ENCODE measurements at places on chromosomes 6 and 20.
A peak's percentile ranks its signal among the peaks of the same experiment; 100 is the strongest.

DNA sequence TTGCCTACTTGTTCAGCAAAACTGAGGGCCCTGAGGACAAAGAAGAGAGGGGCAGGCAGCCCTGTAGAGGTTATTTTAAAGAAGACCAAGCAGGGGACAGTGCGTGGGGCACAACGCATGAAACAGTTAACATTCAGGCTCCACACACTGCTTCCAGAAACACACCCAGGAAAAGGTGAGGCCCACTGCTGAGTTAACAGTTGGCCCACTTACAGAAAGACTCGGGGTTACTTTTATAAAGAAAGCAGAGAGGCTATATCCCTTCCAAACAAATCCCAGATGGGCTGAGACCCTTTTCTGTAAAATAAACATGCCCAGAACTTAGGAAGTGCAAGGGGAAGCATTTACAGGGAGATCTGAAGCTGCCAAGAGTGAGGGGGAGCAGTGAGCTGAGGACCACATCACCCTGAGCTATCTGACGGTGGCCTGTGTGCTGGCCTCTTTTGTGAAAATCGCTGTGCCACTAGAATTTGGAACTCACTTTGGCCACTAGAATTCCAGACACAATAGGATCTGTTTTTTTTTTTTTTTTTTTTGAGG, 49.8 kb upstream of the SSTR4 start:
- DNase-seq: no peak

DNA sequence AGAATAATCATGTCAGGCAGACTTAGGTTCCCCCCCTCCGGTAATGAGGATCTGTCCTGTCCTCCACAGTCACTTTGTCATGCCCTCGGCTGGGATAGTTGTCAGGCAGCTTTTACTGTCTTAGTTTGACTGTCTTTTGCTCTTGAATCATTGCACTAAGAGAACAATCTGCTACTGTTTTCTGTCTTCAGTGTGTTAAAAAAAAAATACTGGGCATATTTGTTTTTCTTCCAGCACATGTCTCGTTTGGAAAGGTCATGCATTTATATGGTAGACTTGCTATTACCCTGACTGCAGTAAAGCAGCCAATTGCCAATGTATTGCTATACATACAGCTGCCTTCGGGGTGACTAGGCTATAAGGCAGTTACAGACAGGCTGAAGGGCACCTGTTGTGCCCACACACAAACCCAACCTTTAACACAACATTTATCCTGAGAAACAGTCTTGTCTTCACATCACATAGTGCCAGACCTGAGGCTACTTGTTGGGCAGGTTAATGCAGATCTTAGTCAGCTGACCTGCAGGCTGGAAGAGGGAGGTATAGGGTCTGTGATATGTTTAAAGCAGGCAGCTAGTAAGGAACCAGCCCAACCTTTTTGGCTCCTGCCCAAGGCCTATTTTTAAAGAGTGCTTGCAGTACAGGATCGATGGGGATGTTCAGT, 26.7 kb downstream of the ARFGEF3 start:
- peak; percentile 59 for DNase-seq

DNA sequence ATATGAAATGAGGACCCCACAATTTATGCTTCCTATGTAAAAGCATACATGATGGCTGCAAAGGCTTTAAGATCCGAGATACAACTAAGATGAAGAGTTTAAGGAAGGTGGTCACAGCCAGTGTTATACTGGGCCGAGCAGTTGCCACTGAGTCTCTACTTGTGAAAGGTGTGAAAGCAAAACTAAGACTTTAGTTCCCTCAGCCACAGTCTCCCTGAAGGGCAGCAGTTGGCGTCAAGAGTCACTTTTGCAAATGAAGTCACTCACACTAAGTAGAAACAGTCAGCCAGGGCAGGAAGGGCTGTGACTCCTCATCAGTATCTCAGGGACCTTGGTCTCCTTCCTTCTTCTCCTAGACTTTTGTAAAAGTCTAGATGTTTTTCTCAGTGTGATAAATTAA, 191.6 kb upstream of the MCHR2 start:
- DNase-seq: no peak

DNA sequence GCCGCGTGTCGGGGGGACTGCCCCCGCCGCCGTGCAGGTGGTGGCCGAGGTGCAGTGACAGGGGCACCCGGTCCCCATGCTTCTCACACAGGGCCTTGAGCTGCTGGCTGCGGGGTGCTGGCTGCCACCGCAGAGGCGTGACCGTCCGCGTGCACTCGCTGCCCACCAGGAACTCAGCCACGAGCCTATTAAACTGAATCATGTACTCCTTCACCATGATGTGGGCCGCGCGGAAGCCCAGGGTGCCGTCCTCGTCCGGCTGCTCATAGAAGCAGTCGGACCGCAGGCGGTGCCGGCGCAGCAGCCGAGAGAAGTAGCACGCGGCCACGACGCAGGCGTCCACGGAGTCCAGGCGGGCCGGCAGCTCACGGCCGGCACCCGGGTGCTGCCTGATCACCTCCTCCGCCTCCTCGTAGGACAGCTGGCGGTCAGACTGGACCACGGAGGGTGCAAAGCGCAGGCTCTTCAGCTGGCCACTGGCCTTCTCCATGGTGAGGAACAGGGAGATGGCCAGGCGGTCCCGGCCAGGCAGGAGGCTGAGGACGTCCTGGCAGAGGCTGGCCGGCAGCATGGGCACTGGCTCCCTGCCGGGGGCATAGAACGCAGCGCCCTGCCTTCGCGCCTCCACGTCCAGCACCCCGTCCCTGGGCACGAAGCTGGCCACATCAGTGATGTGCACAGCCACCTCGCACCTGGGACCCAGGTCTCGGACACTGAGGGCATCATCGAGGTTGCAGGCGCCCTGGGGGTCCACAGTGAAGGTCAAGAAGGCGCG, 9.8 kb downstream of the HELZ2 start:
- no peak for DNase-seq

DNA sequence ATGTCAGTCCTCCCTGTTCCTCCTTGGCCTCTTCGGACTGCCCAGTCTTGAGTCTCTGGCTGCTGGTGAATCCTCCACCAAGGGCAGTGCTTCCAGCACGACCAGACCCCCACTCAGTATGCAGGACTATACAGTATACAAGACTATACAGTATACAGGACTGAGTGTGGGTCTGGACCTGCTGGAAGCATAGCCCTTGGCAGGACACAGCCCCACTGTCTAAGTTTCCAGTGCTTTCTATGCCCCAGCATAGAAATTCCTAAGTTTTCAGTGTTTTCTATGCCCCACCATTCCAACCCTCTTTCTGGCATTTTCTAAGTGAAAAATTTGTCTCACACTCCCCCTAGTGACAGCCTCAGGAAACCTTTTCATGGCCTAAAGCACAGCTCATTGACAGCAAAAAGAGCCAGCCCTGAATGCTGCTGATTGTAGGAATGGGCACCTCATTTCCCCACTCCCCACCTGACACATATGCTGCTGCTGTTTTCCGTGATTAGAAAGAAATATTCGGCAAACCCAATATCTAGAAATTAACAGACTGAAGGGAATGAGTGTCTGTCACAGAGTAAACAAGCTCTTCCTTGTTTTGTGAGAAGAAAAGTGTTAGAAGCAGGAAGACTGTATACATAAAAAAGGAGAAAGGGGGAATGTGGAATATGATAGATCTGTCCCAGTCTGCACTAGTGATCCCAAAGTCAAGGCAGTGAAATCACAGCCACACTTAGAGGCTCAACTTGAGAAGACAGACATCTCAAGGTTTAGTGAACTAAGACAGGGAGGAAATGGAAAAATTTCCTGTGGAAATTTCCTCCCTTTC, 206.9 kb downstream of the IBTK start:
- DNase-seq: peak; percentile 51

GRCh38 chr20:3798373-3798768, 2.3 kb downstream of the CDC25B start:
- no peak for DNase-seq

DNA sequence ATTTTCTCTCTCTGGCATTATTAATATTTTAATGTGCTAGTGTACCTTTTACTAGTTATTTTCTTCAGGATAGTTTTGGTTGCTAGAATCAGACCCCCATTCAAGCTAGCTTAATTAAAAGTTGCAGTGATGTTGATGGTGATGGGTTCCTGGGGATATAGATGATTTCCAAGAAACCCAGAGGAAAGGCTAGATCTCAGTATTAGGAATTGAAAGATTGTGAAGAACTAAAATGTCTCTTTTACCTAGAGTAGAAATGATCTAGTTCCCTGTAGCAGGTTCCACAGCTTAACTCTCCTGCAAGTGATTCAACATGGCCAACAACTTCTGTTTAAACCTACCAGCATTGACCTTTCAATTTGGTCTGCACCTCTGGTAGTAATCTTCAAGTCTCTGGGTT, 78.6 kb downstream of the DOK5 start:
- DNase-seq: no peak

- DNase-seq: peak; percentile 40
These were observed 66.8 kb upstream of the THEMIS start for GRCh38 chr6:127967708-127968107.

- DNase-seq: no peak
These were observed 7.2 kb upstream of the SDC4 start for GRCh38 chr20:45355209-45356084.

DNA sequence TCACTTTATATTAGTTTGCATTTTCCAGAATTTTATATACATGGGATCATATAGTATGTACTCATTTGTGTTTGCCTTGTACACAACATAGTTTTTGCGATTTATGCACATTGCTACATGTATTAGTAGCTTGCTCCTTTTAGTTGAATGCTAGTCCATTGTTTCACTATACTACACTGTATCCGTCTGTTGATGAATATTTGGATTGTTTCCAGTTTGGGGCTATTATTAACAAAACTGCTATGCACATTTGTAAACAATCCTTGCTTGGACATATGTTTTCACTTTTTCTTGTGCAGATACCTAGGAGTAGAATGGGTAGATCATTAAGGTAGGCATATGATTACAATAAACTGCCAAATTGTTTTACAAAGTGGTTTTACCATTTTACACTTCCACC, 3.9 kb upstream of the LRRC1 start:
- no peak for DNase-seq

- no peak for DNase-seq
These were observed 4.9 kb downstream of the TNFAIP3 start for GRCh38 chr6:137871831-137872454.

DNA sequence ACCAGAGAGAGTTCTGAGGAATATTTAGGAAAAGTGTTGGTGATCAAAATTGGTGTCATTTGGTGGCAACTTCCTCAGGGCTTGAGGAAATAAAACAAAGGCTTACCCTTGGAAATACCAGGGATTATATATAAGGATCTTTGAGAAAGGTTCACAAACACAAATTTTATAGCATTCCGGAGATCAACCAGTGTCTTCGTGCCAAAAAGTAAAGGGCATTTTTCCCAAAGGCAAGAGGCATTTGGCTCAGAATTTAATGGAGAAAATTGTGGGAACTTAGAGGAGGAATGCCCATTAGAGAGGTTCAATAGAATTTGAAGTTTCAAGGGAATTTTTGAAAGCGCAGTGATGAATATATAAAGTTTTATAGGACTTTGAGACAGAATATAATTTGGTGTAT, 179.5 kb downstream of the FUT9 start:
- DNase-seq: no peak

DNA sequence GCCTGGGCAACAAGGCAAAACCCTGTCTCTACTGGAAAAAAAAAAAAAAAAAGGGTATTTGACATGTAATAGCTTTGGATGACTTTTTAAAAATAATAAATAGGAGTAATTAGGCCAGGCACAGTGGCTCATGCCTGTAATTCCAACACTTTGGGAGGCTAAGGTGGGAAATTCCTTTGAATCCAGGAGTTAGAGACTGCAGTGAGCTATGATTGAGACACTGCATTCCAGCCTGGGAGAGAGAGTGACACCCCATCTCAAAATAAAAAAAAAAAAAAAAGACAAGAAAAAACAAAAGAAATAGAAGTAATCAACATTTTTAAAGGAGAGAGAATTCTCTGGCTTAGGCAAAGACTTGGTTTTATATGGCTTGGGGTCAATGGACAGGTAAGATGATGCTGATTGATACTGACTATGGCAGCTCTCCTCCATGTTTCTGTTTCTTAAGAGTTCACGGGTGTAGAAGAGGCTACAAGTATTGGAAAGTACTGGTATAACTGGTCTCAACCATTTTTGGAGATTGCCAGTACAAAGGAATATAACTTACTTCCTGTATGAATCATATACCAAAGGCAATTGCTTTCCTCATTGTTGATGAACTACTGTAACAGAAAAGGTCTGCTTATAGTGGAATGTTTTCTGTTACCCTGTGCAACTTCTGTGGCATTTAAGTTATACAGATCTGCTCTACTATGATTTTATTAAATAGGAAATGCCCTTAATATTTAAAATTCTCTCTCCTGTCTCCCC, 10.1 kb downstream of the MAP3K5 start:
- no peak for DNase-seq

GRCh38 chr6:139882977-139883728, 508.7 kb upstream of the CITED2 start:
- peak; percentile 56 for DNase-seq

DNA sequence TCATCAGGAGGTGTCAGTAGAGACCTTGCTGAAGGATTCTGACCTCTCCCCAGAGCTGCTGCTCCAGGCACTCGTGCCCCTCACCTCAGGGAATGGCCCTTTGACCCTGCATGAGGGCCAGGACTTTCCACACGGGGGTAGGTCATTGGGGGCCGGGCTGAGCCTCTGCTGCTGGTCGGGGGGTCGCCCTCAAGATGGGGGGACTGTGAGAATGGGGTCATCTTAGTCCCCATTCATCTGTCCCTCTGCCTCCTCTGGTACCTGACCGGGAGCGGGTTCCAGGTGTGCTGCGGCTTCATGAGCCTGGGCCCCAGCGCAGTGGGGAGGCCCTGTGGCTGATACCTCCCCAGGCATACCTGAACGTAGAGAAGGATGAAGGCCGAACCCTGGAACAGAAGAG, 15.8 kb downstream of the DNPH1 start:
- no peak for DNase-seq

DNA sequence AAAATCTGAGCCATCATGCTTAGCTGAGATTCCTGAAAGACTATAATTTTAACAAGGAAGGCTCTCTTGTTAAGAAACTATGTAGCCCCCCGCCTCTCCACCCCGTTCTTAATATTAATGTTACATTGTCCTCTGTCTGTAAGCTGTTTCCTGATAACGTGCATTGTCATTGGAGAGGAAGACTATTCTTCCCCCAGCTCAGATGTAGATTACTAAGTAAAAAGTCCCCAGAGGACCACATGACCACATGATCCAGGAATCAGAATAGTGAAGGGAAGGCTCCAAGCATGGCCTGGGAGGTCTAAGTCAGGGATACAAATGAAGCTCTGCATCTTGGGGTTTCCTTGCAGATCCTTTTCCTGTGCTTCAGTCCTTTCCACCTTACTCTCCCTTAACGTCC, 106.4 kb downstream of the JARID2 start:
- no peak for DNase-seq

GRCh38 chr6:28940294-28940857, 16.6 kb upstream of the TRIM27 start:
- DNase-seq: peak; percentile 41

Data from putamen (tissue), 1 donor.